ENCODE measurements at places on chromosomes 5 and 9.

GRCh38 chr9:120080849-120081248, 499.1 kb downstream of the CDK5RAP2 start:
- DNase-seq, result no peak

GRCh38 chr5:131993676-131994075, 17.8 kb downstream of the ACSL6 start:
- peak; percentile 73 for DNase-seq

GRCh38 chr9:128495804-128496417, 8.6 kb upstream of the GLE1 start:
- DNase-seq, result no peak

DNA sequence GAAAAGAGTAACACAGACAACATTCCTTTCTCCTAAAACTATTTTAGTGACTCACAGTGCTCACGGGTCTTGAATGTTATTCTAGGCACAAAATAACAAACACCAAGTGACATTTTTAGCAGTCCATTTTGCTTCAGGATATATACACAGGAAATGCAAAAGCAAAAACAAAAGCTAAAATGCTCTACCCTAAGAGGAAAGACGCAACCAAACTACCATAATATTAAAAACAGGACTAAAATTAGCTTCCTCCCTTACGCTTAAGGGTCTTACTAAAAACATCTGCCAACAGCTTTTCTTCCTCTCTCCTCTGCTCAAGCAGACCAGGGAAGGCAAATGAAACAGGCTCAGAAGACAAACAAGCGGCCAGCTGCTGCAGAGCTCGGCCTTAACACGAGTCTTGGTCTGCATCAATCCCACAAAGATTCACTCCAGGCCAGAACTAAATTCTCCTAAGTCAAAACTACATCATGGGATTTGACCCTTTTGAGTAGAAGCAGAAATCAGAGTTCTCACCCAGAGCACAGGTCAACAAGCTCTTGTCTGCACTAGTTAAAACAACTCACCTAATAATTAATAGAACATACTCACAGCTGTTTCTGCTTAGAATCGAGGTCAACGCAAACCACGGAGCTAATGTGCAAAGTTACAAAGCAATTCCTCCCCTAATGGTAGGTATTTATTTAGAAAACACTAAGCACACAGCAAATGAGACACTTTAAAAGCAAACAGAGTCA, 62.3 kb downstream of the RAPGEF1 start:
- DNase-seq, result no peak

- no peak for DNase-seq
These were observed 333.7 kb downstream of the CWC27 start for GRCh38 chr5:65102371-65102975.

DNA sequence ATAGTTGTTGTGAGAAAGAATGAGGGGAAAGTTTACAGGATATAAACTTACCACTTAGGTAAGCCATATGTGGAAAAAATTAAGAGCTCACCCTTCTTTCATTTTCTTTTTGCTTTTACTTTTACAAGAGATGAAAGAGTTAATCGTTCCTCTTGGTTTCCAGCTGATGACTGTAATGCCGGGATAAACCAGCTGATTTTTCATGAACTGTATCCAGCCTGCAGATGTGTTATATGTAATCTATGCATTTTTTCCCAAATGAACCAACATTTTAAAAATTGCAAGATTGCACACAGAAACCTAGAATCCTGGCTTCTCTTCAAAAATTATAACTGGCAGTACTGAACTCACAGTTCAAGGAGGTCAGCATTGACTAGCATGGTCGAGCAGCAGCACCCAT, 185.9 kb downstream of the GRIA1 start:
- DNase-seq, result no peak

DNA sequence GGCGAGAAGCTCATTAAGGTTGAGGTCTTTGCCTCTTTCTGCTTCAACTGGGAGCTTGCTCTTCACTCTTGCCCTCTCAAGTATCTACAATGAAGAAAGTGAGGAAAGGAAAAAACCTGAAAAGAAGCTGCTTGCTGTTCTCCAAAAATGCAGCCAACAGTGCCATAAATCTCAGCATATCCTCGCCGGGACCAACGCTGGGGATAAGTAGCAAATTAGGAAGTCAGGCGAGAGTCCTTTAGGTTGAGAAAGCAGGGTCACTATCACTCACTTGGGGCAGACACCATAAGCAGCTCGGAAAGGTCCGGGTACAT, 399 bp downstream of the NUP155 start:
- peak; percentile 50 for DNase-seq

DNA sequence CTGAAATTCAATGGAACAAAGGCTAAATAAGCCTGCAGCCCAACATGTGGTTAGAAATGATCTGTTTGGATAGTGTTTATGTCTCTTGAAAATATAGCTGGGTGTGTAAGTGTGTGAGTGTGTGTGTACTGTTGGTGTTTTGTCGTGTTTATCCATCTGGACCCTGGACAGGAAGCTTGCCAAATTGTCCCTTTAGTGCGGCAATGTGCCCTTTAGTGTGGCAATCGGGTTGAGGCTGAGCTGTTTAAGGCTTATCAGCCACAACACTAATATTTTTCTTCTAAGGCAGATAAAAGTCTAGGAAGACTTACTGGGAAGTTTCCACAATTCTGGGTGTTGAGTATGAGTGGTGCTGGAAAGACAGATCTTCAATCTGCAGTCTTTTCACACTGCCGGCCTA, 180.2 kb downstream of the YTHDC2 start:
- no peak for DNase-seq

All from erythroblast (primary cell).